ENCODE measurements at places on chromosomes 2 and 18.
A peak's percentile ranks its signal among the peaks of the same experiment; 100 is the strongest.

DNA sequence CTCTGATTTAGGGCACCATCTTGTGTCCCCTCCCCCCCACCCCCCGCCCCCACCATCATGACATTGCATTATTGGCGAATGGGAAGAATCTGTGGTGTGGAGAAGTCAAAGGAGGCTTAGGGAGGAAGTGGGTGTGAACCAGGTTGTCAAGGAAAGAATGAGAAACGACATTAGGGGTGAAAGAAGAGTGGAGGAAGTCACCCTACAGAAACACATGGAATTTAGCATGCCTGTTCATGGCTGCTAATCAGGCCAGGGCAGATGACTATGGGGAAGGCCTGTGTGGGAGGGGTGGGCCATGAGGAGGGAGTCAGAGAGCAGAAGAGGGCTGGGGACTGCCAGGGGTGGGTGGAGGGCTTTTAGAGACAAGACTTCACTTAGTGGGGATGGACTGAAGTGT lies 81.6 kb downstream of the AOX1 start:
- no peak for DNase-seq

GRCh38 chr18:76720683-76721082 lies 101.7 kb upstream of the ZNF236 start:
- no peak for DNase-seq

DNA sequence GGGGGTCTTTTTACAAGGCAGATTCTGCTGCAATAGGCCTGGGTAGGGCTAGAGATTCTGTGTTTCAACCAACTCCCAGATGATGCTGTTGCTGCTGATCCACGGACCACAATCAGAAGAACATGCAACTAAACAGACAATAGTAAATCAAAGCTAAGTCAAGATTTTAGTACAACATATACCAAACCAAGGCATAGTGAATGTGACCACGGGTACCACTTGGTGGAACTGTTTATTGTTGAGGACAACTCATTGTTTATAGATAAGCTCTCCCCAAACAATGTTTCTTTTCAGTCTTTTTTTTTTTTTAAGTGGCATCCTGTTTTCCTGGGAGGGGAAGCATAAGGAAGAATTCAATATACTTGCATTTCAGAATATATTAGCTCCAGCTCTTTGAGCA lies 36.0 kb upstream of the DARS1 start:
- DNase-seq = no peak

GRCh38 chr2:135373702-135374101 lies 157.3 kb downstream of the ZRANB3 start:
- no peak for DNase-seq

DNA sequence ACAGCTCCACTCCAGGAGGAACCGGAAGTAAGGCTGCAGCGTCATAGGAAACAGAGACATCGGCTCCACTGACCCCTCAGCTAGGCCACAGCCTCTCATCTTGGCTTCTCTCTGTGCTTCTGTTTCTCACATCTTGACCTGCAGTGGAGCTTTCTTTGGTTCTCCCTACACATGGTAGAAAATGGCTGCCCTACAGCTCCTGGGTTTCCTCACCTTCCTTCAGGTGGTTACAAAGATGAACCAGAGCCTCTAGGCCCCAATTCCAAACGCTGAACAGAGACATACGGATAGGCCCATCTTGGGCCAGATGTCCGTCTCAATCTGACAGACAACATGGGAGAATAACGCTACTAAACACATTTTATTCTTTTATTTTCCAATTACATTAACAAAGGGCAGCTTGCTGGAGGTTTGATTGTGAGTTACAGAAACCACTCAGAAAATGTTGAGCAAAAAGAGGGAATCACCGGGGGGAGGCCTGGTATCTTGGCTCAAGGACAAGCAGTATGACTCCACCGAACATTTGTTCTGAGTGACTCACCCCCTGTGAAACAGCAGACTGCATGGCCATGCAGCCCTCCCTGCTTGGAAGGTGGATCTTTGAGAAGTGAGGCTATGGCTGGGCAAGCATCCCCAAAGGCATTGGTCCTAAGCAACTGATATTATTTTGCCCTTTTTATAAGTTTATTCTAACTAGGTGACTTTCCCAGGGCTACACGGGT lies 303.5 kb downstream of the CDCA7 start:
- no peak for DNase-seq

DNA sequence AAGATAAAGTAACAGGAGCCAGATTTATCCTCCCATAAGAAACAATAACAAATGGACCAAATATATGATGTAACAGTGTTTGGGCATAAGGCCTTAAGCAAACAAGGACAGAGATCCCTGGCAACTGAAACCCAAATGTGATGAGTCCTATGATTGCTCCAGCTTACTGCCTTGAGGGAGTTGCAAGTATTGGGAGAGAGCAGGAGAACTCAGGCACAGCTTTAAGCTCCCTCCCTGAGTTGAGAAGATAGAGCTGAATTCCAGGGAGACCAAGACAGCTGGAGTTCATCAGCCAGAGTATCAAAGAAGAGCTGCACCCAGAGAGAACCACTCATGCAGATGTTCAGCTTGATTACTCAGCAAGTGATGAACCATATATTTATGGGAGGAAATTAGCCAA lies 814.5 kb upstream of the RAB6C start:
- no peak for DNase-seq

DNA sequence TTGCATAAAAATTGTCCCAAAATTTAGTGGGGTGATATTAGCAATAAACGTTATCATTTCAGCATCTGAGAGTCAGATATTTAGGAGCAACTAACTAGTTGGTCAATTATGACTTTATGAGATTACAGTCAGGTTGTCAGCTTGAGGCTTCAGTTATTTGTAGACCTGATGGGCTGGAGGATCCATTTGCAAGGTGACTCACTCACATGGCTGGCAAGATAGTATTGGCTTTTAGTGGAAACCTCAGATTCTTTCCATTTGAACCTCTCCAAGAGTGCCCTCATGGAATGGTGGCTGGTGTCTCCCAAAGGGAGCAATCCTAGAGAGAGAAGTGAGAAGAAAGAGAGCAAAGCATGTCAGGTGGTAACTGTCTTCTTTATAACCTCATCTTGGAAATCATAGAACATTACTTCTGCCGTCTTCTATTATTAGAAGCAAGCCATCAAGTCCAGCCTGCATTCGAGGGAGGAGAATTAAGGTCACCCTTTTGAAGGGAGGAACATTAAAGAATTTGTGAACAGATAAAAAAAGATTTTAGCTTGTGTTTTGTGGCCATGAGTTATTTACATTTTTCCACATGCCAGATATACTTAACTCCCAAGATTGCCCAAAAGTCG lies 92.5 kb downstream of the HAUS1 start:
- no peak for DNase-seq

- no peak for DNase-seq
Observed at GRCh38 chr2:151543876-151544275, 134.2 kb downstream of the RIF1 start.

GRCh38 chr2:39708003-39708402 lies 42.3 kb downstream of the TMEM178A start:
- DNase-seq = no peak

DNA sequence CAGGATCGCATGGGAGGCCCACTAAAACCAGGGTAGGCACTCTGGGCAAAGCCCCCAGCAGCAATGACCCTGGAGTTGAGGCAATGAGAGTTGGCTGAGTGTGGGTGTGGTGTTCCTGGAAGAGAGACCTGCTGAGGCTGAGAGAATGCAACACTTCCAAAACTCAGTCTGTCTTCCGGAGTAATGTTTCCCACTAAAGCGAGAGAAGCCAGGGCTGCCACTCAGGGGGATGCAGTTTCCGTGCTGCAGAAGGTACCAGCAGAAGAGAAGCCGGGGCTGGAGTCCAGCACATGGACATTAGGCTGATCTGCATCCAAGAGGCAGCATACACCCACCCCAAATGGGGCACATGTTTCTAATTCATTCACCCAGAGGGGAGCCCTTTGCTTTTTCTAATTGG lies 127.2 kb upstream of the ARHGAP28 start:
- DNase-seq = no peak

GRCh38 chr2:218744615-218745014 lies 34.0 kb downstream of the TTLL4 start:
- no peak for DNase-seq

DNA sequence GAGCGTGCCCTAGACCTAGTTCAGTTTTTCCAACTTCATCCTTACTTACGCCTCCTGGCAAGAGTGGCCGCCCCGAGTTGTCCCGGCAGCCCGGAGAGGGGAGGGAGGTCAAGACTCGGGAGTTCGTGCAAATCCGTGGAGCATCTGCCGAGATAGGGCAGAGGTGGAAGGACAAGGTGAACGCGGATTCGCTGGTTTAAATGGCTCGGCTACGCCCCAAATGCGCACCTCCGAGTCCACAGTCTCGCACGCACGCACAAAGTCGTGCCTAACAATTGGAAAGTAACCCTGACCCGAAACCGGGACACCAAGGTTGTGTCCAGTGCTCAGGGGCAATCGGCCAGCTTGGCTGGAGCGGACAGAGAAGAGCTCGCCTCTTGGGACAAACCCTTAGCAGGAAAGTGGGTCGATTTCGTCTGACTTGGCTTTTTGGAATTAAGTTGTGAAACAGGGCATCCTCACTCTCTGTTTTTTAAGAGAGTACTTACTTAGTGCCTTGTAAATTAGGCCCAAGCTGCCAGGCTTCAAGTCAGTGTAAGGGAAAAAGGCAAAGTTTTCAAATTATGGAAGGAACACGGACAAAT lies 726 bp upstream of the SS18 start:
- DNase-seq = peak; percentile 85

- no peak for DNase-seq
Observed at GRCh38 chr18:10440884-10441283, 13.6 kb upstream of the APCDD1 start.

DNA sequence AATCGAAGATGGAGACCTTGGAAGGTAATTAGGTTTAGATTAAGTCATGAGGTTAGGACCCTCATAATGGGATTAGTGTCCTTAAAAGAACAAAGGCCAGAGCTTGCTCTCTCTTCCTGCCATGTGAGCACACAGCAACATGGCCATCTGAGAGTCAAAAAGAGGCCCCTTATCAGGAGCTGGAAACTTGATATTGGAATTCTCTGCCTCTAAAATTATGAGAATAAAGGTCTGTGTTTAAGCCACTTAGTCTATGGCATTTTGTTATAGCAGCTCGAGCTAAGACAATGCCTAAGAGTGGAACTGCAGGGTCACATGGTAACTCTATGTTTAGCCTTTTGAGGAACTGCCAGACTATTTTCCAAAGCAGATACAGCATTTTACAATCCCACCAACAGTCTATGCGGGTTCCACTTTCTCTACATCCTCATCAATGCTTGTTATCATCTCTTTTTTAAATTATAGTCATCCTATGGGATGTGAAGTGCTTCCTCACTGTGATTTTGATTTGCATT lies 42.4 kb downstream of the THADA start:
- DNase-seq = no peak

DNA sequence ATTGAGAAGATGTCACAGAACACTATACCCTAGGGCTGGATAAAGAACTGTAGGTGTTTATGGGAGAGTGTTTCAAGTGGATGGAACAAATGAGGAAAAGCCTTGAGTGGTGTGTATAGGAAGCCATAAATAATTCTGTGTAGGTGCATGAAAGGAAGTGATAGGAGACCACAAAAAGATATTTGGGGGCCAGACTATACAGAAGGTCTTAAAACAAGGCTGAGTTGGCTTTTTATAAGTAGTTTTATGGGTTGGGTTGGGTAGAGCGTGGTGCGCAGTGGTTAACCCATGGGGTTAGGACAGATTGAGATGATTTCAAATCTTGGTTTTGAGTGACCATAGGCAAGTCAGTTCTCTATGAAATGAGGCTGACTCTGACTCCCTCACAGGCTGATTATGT lies 110.5 kb downstream of the PKP4 start:
- no peak for DNase-seq

- peak; percentile 22 for DNase-seq
Observed at GRCh38 chr2:39119732-39120520, 925 bp downstream of the SOS1 start.

GRCh38 chr2:42117923-42118753 lies 51.0 kb upstream of the EML4 start:
- peak; percentile 85 for DNase-seq

GRCh38 chr2:239326831-239327535 lies 73.8 kb downstream of the HDAC4 start:
- DNase-seq = no peak

DNA sequence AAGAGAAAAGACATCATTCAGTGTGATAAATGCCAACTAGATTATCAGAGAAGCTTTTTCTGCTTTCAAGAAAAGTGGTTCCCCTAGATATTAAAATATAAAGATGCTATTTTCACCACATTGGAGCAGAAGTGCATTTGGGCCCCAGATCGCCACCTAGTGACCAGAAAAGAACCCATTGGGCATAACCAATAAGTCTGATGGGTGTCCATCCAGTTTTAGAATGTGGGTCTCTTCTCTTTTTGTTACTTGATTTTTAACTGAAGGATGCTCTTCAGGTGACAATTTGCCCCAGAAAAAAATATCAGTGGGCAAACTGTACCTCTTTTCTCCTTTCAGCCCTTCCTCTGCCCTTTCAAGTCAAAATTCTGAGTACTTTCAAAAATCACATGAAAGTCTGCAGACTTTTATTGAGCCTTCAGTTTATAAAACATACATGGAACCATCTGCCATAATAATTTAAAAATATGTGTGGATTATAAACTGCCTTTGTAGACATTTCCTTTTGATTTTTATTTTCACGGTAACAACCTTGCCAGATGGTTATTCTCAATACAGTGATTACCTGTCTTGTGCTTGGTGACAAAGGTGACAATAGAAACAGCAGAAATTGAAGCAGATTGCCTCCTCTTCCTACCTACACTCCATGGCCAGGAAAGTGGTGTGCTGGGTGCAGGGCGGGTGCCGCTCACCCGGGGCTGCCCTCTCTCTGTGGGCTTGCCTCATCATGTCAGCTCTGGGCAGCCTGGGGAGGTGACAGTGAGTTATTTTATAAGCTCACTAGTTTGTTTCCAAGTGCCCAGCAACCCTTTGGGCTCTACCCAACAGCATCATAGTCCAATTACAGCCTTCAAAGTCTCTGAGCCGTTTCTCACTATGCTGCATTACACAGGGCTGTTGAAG lies 124.5 kb downstream of the DCDC2C start:
- DNase-seq = peak; percentile 23

DNA sequence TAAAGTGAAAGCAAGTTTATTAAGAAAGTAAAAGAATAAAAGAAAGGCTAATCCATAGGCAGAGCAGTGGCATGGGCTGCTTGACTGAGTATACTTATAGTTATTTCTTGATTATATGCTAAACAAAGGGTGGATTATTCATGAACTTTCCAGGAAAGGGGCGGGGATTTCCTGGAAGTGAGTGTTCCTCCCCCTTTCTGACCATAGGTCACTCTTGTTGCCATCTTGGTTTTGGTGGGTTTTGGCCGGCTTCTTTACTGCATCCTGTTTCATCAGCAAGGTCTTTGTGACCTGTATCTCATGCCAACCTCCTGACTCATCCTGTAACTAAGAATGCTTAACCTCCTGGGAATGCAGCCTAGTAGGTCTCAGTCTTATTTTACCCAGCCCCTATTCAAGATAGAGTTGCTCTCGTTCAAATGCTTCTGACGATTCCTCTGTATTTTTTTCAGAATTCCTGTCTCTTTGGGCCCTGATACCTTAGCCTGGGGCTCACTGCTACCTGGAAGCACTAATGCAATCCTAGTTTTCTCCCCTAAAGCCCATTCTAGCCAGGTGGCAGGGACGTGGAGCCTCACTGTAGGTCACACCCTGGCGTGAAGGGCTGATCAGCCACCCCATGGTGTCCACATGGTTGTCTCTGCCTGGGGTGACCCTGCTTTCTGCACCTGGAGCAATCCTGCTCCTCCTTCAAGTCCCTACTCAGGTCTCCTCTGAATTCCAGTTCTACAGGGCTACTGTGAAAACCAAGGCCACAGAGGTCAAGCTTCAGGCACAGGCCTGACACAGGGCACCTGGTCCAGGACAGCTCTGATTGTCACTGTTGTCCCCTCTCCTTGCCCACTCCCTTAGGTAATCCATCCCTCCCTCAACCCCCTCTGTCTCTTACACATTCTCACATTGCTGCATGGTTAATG lies 6.0 kb upstream of the SLC35F6 start:
- no peak for DNase-seq

- no peak for DNase-seq
Observed at GRCh38 chr18:44668270-44668975, 12.3 kb upstream of the SETBP1 start.
